ENCODE measurements at places on chromosomes 2 and 18. TPM values are rescaled to one million over a fixed set of nuclear protein-coding genes. Genes with fewer than 3 reads are reported as not detected.
A peak's percentile ranks its signal among the peaks of the same experiment; 100 is the strongest.

The CPLX4 gene
- total RNA-seq = not detected

DNA sequence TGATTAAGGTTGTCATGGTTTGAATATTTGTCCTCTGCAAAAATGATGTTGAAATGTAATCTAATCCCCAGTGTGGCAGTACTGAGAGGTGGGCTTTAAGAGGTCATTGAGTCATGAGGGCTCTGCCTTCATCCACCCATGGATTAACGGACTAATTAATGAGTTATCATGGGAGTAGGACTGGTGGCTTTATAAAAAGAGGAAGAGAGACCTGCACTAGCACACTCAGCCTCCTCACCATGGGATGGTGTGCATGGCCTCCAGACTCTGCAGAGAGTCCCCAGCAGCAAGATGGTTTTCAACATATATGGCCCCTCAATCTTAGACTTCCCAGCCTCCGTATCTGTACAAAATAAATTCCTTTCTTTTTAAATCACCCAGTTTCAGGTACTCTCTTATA is 41.0 kb downstream of the DTNB start:
- no peak for DNase-seq

- peak; percentile 69 for DNase-seq
These were observed 125.9 kb downstream of the ACOXL start for GRCh38 chr2:110858135-110858725.

DNA sequence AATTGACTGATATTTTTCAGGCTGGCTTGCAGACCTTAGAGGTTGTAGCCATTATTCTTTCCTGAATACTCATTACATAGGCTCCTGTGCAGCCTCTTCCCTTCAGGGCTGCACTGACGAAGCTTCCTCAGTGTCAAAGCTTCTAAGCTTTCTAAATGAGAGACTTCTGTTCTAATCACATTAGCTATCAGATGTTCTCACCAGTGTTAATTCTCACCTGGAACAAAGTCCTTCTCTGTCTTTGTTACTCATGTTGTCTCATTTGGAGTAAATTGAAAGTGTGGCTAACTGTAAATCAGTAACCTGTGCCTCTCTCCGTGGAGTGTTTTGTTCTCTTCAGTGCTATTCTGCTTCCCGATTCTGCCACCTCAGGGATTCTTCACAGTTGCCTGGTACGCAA is 76.9 kb downstream of the MC4R start:
- DNase-seq = no peak

Measured in GM12878 (cell line).